ENCODE measurements at places on chromosomes 6 and 20.

DNA sequence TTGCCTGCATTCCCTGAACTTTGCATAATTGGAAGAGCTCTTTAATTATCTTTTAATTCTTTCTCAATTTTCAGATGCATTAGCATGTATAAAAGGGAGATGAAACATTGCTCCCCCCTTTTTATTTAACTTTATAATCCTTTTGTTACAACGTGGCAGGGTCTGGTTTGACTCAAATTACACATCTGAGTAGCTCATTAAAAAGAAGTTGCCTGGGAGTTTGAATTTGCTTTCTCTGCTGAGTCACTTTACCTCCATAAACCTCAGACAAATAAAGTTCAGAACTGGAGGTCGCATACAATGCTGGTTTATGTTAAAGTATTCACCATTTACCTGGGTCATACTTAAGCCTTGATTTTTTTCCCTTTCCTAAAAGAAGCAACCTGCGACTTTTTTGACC is 495.2 kb downstream of the PREX1 start:
- DNase-seq: no peak

- no peak for DNase-seq
These were observed 21.6 kb downstream of the MGME1 start for GRCh38 chr20:17990278-17990972.

GRCh38 chr6:39706819-39707335 is 18.3 kb downstream of the KIF6 start:
- DNase-seq: peak; percentile 30

DNA sequence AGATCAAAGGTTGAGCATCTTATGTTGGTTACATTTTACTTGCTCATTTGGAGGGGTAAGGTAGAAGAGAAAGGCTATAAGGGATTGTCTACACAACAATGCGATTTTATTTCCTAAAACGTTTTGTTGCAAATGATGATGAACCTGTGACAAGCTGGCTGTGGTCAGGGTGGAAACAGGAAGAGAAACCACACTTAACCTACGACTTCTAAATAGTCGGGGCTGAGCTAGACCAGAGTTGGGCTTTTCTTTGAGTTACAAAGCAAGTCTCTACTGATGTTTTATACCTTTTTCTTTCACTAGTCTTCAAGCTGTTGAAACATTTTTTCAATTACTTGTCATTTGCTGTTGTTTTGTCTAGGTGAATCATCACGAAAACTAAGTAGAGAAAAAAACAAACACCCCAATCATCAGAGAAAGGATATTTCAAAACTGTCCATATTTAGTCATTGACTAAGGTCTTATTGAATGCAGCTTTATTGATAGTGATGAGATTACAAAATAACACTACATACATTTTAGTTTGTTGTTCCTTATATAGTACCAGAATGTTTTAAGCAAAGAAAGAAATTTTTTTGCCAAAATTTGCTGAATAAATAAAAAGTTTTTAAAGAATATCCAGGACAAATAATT is 18.0 kb downstream of the KLHL31 start:
- peak; percentile 75 for DNase-seq

- DNase-seq: no peak
These were observed 309.9 kb upstream of the NOX3 start for GRCh38 chr6:155765275-155766194.

- no peak for DNase-seq
These were observed 1.8 kb downstream of the ADAM33 start for GRCh38 chr20:3679749-3680700.

DNA sequence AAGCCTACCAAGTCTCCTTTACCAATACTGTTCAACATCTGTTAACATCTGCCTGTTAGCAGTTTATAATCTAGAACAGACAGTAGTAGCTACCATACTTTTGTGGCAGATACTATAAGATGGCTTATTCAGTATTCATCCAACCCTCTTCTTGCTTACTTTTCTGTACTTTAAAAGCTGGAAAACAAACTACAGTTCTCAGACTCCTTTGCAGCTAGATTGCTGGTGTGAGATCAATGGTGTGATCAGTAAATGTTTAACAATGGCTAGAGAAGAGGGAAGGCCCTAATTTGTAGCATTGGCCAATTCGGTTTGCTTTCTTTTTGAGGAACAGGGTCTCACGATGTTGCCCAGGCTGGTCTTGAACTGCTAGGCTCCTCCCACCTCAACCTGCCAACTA is 3.5 kb upstream of the REV3L start:
- DNase-seq: no peak

DNA sequence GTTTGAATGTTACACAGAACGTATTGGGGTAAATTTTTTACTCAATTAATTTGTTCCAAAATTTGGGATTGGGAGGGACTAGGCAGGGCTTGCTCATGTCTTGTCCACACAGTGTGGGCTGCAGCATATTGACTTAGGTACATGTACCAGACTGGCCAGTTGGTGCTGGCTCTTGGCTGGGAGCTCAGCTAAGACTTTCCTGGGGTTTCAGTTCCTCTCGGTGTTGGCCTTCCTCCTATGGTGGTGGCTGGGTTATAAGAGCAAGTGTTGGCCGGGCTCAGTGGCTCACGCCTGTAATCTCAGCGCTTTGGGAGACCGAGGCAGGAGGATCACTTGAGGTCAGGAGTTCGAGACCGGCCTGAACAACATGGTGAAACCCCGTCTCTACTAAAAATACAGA is 4.9 kb downstream of the CENPQ start:
- DNase-seq: no peak

- DNase-seq: no peak
These were observed 15.4 kb upstream of the IYD start for GRCh38 chr6:150353445-150353844.

DNA sequence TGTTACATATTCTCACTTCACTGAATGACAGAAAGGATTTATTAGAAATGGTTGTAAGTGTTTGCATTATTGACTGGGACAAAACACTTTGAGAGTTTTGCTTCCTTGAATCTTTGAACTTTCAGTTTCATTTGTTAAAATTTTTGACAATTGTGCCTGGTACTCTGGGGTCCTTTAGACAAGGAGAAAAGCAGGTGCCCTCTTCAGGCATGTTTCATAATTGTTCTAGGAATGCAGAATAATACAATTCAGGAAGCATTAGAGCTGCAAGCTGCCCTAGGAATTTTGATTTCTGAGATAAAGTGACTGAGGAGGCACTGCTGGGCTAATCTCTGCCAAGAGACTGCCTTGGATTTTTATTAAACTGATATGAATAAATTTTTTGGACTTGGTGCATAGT is 49.7 kb downstream of the TOP1 start:
- no peak for DNase-seq

- no peak for DNase-seq
These were observed 20.6 kb upstream of the CHMP4B start for GRCh38 chr20:33790566-33790965.

- no peak for DNase-seq
These were observed 8.6 kb upstream of the SLC32A1 start for GRCh38 chr20:38715646-38716045.

GRCh38 chr6:14621518-14621917 is 503.9 kb downstream of the CD83 start:
- DNase-seq: no peak

GRCh38 chr6:53744321-53744720 is 50.5 kb upstream of the LRRC1 start:
- DNase-seq: no peak

GRCh38 chr6:105609375-105609991 is 206.6 kb upstream of the PREP start:
- DNase-seq: no peak

DNA sequence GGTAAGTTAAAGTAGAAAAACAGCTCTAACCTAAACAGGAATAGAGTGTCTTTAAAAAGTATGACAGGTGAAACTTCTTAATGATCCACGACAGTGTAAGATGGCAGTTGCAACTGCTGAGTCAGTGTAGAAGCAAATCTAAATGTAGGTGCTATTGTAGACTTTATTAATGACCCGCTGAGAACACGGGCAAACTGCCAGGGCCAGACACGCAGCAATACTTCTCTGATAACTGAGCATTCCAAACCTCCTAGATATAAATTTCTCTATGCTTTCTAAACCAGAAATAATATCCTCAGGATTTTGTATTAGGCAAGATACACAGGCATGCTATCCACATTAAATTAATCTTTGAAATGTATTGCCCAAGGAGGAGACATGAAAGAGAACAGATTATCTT is 1076.4 kb downstream of the HACE1 start:
- no peak for DNase-seq

- peak; percentile 17 for DNase-seq
These were observed 655 bp upstream of the NDUFAF4 start for GRCh38 chr6:96898241-96898851.
